ENCODE measurements at places on chromosomes 4 and X.

DNA sequence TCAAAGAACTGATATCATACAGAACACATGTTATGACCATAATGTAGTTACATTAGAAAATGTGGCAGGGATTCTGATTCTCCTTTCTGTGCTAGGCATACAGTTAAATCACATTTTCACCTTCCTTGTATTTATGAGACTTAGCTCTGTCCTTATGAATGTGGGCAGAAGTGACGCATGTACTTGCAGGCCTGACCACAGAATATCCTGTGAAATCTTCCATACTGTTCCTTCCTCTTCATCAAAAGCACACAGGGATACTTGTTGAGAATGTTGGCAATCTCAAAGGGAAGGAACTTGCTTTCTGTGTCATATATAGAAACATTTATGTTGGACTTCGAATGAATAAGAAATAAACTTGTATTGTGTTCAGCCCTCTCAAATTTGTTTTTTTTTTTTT lies 17.2 kb upstream of the MYOZ2 start:
- no peaks in the 10 kb centered on the region for H3K36me3 ChIP-seq
- H3K4me3 ChIP-seq, result no peak overlapping the region
- peaks cover 8% of the 10 kb centered on the region for H3K27me3 ChIP-seq
- DNase-seq, result no peak

GRCh38 chr4:168693750-168694490 lies 197.1 kb downstream of the PALLD start:
- DNase-seq, result no peak
- no peaks in the 10 kb centered on the region for H3K27me3 ChIP-seq
- H3K27ac ChIP-seq, result no peak overlapping the region
- no peak overlapping the region for H3K4me3 ChIP-seq
- no peaks in the 10 kb centered on the region for H3K4me1 ChIP-seq
- H3K36me3 ChIP-seq, result no peaks in the 10 kb centered on the region

DNA sequence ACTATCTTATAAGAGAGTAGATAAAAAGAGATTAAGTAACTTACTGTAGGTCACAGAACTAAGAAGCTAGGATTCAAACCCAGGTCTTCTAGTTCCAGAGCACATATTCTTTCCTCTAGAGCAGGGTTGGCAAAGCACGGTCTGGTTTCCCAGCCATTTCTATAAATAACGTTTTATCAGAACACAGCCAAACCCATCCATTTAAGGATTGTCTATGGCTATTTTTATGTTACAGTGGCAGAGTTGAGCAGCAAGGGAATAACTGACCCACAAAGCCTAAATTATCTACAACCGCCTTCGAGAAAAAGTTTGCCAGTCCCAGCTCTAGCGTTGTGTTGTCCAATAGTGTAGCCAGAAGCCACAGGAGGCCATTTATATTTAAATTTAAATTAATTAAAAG lies 7.5 kb downstream of the TMEM144 start:
- H3K27ac ChIP-seq, result no peak overlapping the region
- H3K27me3 ChIP-seq, result peaks cover 7% of the 10 kb centered on the region
- H3K4me1 ChIP-seq, result no peaks in the 10 kb centered on the region
- H3K4me3 ChIP-seq, result no peak overlapping the region
- H3K36me3 ChIP-seq, result no peaks in the 10 kb centered on the region
- DNase-seq, result no peak

GRCh38 chrX:134782796-134783195 lies 124.5 kb upstream of the PLAC1 start:
- no peak overlapping the region for H3K27ac ChIP-seq
- DNase-seq, result no peak
- H3K27me3 ChIP-seq, result no peaks in the 10 kb centered on the region
- peaks cover 5% of the 10 kb centered on the region for H3K36me3 ChIP-seq
- no peaks in the 10 kb centered on the region for H3K4me1 ChIP-seq

DNA sequence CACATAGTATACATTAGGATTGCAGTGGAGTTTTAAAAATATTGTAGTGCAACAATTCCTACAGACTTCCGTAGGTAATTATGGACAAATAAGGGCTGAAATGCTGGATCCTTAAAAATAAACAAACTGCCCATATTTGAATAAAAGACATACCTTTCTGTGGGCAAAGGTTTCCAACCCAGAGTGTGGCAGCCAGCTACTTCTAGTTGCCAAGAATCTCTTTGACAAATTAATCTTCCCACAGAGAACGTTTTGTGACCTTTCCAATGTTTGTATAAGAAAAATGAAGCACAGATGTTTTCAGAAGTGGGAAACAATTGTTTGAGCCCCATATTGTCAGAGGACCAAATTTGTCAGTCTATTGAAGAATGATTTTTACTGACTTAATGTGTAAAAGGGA lies 21.1 kb downstream of the GRPR start:
- H3K27me3 ChIP-seq, result peaks cover 6% of the 10 kb centered on the region
- no peak overlapping the region for H3K4me3 ChIP-seq
- no peak for DNase-seq
- no peaks in the 10 kb centered on the region for H3K4me1 ChIP-seq
- no peak overlapping the region for H3K27ac ChIP-seq
- H3K36me3 ChIP-seq, result no peaks in the 10 kb centered on the region

GRCh38 chr4:20574986-20575385 lies 125.3 kb upstream of the PACRGL start:
- H3K27me3 ChIP-seq, result peaks cover 5% of the 10 kb centered on the region
- DNase-seq, result no peak
- H3K36me3 ChIP-seq, result no peaks in the 10 kb centered on the region
- no peaks in the 10 kb centered on the region for H3K4me1 ChIP-seq
- H3K4me3 ChIP-seq, result no peak overlapping the region

- H3K27me3 ChIP-seq, result peaks cover 3% of the 10 kb centered on the region
- DNase-seq, result no peak
- H3K27ac ChIP-seq, result no peak overlapping the region
- H3K4me1 ChIP-seq, result no peaks in the 10 kb centered on the region
These were observed 58.9 kb downstream of the TFDP3 start for GRCh38 chrX:133159205-133159604.
